ENCODE measurements at places on chromosomes 12 and 14.

- no peak for DNase-seq
These were observed 24.8 kb upstream of the PCED1B start for GRCh38 chr12:47054659-47055058.

GRCh38 chr14:68682166-68683103 lies 110.4 kb downstream of the ZFP36L1 start:
- DNase-seq: no peak

DNA sequence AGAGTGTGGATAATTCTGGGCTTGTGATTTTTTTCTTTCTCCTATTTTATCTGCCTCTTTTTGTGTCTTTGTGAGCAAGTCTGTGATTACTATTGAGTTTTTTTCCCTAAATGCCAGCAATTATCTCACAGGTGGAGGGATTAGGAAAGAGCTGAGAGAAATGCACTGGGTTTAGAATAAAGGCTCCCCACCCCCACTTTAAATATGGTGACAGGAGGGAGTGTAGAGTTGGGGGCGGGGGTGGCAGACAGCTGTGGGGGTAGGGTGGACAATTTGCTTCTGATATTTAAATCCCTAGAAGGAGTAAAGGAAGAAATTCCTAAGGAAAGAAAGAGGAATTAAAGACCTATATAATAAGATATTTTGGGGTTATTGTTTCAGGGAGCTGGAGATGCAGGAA lies 145.9 kb downstream of the NRXN3 start:
- DNase-seq: no peak

GRCh38 chr12:41509271-41510055 lies 321.3 kb downstream of the PDZRN4 start:
- no peak for DNase-seq

GRCh38 chr12:40586823-40587222 lies 105.4 kb upstream of the CNTN1 start:
- DNase-seq: no peak

- no peak for DNase-seq
These were observed 17.8 kb downstream of the NCOR2 start for GRCh38 chr12:124549629-124550028.

DNA sequence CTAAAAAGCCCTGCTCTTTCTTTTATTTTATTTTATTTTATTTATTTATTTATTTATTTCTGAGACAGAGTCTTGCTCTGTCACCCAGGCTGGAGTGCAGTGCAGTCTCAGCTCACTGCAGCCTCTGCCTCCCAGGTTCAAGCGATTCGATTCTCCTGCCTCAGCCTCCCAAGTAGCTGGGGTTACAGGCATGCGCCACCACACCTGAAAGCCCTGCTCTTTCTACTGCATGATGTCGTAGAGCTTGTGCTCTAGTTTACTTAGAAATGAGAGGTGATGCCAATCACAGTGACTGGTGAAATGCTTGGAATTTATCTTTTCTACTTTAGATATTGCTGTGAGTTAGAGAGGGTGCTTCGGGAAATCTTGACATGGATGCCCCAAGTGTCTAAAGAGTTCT lies 54.5 kb downstream of the DAD1 start:
- no peak for DNase-seq

GRCh38 chr12:119338593-119339363 lies 4.2 kb downstream of the CCDC60 start:
- no peak for DNase-seq

DNA sequence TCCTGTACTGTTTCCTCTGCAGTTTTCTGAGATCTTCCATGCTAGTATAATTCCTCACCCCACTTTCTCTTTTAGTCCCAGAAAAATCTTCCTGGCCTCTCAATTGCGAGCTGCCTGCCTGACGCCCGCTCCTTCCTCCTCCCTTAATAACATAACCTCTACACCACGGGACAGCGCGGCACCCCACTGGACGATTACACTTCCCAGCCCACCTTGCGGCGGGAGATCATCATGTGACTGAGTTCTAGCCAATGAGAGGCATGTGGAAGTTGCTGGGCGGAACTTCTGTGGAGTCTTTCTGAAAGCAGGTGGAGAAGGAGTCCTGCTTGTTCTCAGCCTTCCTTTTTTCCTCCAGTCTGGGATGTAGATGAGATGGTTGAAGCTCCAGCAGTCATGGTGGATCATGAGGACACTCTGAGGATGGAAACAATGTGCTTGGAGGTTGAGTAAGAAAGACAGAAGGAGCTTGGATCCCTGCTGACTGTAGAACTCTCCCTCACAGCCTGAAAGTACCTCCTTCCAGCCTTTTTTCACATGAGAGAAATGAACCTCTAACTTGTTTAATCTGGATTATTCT lies 133.6 kb upstream of the VRK1 start:
- no peak for DNase-seq

DNA sequence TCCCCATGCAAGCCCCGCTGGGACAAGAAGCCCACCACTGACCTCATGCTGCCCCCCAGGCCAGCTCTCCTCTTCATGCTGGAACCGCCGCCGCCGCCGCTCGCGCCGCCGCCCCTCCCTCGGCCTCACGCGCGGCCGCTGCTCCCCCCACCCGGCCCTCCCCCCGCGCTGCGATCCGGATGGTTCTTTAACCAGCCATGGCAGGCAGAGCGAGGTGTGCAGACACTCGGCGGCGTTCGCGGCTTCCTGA lies at the start of gene DCAF5:
Gene DCAF5 (minus strand): TSS at position 218 of the 250 bp plus-strand sequence. CDS start 141 bp downstream, at position 77.
- peak; percentile 90 for DNase-seq

DNA sequence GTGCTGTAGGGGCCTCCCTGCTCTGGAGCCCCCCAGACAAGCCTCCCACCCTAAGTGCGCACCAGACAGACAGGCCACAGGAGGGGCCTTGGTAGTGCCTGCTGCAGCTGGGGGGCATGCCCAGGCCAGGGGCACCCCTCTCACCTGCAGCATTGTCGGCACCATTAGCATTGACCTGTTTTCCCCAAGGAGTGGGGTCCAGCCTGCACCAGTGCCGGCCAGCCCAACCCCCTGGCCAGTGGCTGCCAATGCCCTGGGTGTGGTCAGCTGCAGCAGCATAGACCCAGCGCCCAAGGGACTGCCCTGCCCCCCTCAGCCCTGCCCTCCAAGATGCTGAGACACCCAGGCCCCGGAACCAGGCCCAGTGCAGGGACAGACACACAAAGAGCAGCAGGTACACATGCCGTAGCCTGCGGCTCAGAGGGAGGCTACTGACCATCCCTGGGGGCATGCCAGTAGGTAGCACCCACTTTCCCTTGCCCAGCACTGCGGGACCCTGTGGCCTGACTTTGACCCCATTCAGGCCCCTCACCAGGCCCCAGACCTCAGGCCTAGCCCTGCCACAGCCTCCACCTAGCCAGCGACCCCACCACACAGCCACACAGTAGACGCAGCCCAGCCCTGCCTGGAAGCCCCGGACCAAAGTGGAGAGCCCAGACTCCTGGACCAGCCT lies 1.0 kb downstream of the AHNAK2 start:
- no peak for DNase-seq

DNA sequence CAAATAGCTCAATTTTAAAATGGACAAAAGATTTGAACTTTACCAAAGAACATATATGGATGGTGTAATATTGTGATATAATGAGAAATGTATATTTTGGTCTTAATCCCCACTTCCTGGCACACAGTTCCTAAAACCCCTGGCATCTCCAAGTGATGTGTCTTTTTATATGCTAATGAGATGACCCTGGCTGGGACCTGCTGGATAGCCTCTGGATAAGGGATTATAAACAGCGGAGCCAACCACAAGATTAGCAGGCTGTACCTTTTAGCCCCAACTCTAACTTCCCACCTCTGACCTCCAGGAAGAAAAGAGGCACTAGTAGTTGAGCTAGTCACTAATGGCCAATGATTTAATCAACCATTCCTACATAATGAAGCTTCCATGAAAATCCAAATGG lies 130.0 kb downstream of the DPF3 start:
- no peak for DNase-seq

- DNase-seq: no peak
These were observed 345.7 kb upstream of the SFSWAP start for GRCh38 chr12:131364903-131365820.

DNA sequence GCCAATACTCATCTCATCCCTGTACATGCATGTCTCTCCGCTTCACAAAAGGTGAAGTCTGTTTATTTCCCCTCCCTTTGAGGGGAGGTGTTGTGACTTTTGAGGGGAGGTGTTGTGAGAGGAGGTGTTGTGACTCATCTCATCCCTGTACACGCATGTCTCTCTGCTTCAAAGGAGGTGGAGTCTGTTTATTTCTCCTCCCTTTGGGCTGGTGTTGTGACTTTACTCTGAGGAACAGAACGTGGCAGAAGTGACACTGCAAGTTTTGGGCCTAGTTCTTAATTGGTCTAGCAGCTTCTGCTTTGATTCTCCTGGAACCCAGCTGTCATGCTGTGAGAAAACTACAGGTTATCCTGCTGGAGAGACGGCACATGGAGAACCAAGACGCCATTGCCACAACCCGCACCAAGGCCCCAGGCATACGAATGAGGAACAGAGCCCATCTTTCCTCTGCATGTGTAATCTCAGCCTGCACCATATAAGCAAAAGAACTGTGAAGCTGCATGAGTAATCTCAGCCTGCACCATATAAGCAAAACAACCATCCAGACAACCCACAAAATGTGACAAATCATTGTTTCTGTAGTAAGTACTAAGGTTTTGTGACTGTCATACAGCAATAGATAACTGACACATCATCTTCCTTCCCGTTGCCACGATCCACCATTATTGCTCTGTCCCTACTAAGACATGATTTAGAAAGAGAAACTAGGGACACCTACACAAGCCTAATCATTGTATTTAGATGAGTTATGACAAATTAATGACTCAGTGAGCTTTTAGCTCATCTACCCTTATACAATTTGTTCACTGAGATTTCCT lies 30.0 kb downstream of the GALNT4 start:
- DNase-seq: no peak

DNA sequence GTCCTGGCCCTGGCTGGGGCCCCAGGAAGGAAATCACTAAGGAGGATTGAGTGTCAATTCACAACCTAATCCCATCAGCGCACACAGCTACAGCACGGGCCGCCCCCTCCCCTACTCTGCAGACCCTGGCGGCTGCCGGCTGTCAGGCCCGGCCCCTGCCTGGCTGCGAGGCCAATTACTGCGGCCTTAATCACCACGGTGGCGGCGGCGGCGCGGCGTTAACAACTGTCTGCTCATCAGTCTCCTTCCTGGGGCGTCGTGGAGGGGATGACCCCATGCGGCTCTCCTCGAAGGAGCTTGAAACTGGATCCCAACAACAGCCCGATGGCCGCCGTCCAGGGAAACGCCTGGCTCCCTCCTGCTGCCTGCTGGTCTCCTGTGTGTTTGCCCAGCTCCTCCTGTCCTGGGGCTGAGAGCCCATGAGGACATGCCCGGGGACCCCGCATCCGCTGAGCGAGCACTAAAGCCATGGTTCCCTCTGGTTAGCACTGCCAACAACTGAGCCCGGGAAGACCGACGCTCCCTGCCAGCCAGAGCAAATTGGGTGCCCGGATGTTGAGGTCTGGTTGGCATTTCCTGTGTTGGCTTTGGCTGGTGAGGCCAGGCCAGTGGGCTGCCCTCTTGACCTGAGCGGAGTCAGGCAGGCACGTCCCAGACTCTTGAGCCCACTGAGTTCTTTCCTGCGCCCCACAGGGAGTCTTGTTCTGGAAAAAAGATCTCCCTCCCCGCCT lies 21.8 kb upstream of the EIF2B2 start:
- no peak for DNase-seq

DNA sequence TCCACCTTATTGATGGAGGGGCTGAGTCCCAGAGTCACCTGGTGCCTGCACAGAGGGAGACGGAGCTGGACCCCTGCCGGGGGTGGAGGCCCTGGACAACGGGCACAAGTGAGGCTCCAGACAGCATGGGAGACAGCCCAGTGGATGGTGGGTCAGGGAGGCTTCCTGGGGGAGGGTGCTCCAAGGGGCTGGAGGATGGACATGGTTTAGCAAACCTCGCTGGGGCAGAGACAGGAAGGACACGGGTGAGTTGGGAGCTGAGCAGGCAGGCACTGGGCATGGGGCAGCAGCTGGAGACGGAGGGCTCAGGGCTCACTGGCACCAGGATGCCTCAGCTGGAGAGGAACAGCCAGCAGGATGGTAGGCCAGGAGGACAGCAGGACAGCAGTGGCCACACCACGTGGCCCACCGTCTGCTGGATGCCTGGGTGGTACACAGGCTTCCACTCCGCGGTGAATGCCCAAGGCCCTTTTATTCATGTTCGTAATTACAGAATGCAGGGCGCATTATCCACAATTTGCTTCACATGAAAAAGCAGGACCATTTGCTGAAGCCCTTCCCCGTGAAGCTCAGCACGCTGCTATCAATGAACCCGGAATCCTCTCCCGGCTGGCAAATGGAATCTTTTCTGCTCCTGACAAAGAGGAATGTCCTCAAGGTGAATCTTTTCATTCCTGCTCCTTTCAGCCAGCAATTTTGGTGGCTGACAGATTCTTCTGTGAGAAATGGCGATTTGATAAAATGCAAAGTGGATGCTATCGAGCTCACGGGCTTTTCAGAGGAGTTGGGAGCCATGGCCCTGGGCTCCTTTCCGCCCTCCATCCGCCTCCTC lies 138.1 kb upstream of the C14orf180 start:
- no peak for DNase-seq
